AG04449 (cell line): ENCODE measurements at places on chromosomes 3 and 15.

DNA sequence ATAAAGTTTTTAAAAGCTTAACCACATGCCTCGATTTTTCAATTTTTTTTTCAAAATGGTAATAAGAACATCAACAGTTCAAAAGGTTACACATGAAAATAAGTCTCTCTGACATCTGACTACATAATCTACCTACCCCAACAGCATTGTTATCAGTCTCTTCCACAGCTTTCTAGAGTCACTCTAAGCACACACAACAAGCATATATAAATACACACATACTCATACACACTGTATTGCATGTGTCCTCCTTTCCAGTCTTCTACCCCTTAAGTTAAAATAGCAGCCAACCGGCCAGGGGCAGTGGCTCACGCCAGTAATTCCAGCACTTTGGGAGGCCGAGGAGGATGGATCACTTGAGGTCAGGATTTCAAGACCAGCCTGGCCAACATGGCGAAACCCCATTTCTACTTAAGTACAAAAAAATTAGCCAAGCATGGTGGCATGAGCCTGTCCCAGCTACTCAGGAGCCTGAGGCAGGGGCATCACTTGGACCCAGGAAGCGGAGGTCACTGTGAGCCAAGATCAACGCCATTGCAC, 12.2 kb downstream of the TBL1XR1 start:
- no peak for DNase-seq

- DNase-seq, result no peak
These were observed 187.3 kb downstream of the XXYLT1 start for GRCh38 chr3:195083659-195084058.

DNA sequence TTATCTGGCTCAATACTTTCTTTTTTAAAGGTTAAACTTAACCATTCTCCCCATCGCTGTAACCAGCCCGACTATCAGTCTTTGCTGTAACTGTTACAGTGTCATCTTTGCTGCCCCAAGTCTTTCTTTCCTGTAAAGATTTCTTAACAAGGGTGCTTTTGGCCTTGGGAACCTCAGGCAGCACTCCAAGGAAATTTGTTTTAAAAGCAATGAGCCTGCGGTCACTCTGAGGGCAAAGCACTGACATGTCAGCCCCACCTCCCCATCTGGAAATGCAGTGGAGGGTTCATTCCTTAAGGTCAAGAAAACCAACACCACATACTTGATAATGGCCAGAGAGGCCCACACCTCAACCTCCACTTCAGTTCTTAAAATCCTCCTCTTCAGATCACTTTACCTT, 3.2 kb downstream of the TRANK1 start:
- no peak for DNase-seq

GRCh38 chr15:91552555-91552954, 301.0 kb upstream of the SLCO3A1 start:
- DNase-seq, result no peak

DNA sequence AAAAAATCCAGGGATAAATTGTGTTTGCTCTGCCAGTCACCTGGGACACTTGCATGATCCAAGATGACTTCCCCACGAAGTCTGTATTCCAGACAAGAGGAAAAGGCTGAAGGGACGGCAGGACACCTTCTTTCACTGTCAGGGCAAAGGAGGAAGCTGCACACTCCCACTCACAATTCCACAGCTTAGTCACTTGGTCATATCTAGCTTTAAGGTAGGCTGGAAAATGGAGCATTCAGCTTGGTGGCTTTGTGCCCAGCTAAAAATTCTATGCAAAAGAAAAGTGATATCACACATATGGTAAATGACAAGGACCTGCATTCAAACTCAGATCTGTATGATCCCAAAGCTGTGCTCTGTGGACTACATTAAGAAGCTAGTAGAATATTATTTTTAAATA, 109.2 kb upstream of the TPM1 start:
- no peak for DNase-seq

GRCh38 chr15:92808598-92809063, 91.5 kb upstream of the CHD2 start:
- no peak for DNase-seq

DNA sequence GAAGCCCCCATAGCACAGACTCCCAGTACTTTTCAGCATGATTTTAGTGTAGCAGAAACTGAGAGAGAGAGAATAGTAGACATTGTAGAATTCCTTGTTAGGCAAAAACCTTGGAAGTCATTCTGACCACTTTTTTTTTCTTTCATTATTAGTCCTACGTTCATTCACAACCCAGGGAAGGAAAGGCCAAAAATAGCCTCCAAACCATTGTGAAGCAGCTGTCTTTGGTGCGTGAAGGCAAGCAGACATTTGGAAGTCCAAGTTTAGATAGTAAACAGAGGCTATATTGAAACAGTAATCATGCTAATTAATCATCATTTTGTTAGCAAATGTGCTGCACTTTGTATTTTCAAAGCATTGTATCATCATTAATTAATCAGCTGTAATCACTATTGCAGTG, 34.5 kb downstream of the CCDC54 start:
- DNase-seq, result no peak

DNA sequence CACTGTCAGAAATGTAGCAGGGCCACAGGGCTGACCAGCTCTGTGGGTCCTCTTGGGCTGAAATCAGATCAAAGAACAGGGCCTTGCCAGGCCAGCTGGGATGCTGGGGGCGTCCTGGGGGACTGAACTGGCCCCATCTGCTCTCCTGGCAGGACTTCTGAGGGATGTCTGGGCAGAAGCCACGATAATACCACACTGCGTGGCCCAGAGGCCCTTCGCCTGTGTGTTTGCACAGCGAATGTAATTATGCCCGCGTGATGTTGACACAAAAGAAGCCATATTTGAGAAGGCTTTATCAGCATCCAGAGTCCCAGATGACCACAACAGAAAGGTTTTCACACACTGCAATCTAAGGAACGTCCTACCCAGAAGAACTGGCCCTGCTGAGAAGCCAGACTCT, 174.0 kb downstream of the RAB11A start:
- no peak for DNase-seq

GRCh38 chr3:121883507-121883906, 10.7 kb upstream of the SLC15A2 start:
- no peak for DNase-seq

GRCh38 chr3:96700322-96701315, 113.8 kb upstream of the EPHA6 start:
- no peak for DNase-seq

DNA sequence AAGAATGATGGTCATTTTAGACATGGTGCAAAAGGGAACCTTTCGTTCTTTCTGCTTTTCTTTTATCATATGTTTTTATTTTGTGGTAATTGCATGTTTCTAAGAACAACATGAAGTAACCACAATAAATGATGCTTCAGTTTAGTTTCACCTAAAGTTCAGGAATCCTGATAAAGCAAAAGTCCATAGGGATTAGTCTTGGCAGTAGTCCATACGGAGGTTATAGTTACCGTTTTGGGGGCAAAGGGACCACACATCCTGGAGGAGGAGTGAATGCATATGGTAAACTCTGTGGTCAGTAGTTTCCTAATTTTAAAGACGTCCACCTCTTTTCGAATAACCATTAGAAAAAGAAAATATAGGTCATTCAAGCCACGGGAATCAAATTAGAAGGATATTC, 141.5 kb downstream of the MCTP2 start:
- no peak for DNase-seq

DNA sequence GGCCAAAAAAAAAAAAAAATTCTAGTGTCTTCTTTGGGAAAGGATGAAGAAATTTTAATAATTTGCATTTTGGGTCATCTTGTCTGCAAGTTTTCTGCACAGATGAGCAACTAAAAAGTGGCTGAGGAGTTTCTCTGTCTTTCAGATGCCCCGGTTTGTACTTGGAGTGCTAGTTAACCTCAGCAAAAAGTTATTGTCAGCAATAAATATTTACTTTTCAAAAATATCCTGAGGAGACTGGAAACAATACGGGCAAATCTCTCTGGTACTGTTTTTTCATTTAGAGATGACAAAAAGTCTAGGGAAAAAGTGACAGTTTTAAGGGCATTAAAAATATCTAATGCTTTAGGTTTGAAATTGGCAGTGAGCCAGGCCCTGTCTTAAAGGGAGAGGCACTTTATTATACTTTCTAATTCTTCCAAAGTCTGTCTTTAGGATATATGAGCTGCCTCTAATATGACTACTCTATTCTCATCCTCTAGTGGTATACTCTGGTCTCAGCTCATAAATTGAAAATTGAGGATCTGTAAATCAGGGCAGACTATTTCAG, 436.0 kb upstream of the NR2F2 start:
- no peak for DNase-seq

DNA sequence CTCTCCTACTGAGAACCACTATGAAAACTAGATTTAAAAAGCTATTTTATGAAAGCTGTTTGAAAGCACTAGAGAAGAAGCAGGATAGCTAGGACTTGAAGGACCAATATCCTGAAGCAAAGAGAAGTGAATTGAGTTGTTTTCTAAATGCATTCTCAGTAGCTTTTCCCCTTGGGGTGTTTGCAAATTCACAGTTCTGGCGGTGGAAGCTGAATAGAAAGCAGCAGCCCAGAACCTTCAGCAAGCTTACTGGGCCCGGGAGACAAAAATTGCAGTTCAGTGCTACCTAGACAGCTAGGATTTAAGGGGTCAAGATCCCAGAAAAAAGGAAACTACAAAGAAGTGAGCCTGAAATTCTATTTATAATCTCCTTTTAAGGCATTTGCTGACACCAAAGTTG, 31.3 kb upstream of the ANP32A start:
- no peak for DNase-seq

DNA sequence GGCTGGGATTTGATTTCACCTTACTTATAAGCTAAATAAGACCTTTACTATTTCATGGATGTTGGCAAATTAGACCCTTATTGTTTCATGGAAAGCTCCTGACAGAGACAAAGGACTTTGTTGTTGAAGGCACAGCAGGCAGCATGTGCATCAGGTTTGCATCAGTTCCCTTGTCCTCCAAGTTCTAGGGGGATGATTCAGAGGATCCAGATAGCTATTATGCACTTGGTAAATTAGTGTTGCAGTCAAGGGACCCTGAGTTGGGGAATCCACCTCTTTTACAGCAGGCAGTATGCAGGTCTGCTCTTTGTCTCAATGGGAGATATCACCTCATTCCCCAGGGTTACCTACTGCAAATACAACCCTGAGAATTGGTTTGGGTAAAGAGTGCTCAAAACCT, 131.4 kb upstream of the IGSF10 start:
- DNase-seq, result no peak

GRCh38 chr3:106512846-106513245, 644.0 kb upstream of the CBLB start:
- DNase-seq, result no peak

- no peak for DNase-seq
These were observed 1.1 kb upstream of the THSD4 start for GRCh38 chr15:71114066-71114680.

DNA sequence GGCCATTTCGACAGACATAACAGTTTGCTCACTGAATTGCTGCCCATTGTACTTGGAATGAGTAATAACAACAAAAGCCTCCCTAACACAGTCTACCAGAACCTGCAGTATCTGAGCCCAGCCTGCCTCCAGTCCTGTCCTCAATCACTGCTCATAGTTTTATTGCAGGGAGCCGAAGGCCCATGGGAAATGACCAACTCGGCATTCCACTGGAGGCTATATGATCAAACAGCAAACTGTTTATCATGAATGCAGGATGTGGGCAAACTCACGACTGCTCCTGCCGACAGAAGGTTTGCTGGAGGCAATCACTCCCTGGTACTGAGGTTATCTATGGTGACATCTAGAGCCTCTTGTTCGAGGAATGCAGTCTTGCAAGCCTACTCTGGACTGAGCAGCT, 46.3 kb downstream of the LSM3 start:
- no peak for DNase-seq

DNA sequence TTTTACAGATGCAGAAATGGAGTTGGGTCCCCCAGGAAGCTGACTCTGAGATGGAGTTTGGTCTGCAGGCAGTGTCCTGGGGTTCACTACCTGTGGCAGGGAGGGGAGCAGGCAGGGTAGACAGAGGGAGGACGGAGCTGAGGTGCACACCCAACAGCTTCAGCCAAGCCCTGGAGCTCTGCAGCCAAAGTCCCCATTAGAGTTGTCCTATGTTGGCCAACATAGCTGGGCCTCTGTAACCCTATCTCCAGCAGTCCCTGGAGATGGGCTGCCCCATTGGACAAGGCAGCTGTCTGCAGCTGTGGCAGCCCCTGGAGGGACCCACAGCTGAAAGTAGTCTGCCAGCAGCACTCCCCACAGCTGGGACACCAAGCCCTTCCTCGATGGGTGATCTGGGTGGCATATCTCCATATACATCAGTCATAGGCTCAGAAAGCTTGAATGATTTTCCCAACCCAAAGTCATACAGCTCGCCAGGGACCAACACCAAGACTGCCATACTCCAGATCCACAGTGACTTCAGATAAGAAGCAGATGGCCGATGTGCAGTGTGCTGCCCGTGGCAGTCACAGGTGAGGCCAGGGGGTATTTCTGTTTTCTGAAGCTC, 31.9 kb downstream of the STARD5 start:
- DNase-seq, result no peak

GRCh38 chr3:79314962-79315361, 452.8 kb downstream of the ROBO1 start:
- no peak for DNase-seq
